Activated T-cell treated with anti-CD3 and anti-CD28 coated beads, Interleukin-2, amount 50 U/mL, for 72 hours (primary cell): ENCODE measurements at places on chromosomes 7 and 10.

- DNase-seq, result peak; percentile 92
Observed at GRCh38 chr7:23273141-23273599, 26.0 kb upstream of the MALSU1 start.

DNA sequence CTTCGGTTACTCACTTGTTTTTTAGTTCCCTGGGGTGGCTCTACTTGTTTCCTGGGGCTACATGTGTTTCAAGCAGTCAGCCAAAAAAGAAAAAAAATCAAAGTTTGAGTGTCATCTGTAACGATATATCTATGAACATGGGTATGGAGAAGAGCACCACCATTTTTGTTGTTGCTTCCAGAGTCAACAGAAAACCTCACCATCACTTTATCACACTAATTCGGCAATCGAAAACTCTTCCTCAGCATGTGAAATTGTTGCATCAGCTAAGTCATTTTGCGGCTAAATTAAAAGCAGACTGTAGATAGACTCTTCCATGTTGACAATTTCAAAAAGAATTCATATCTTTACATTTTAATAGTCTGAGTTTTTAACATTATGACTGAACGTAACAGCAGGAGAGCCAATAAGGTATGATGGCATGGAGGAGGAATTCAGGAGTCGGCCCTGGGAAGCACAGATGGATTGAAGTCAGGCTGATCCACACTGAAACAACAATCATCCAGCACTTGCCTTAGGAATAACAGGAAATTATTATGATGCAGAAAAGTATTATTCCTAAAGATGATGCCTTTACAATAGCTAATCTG, 455.7 kb upstream of the KLF6 start:
- DNase-seq, result no peak

- DNase-seq, result peak; percentile 42
Observed at GRCh38 chr7:24572393-24572996, 757 bp upstream of the PALS2 start.

GRCh38 chr10:77461636-77462296, 175.8 kb downstream of the KCNMA1 start:
- no peak for DNase-seq

DNA sequence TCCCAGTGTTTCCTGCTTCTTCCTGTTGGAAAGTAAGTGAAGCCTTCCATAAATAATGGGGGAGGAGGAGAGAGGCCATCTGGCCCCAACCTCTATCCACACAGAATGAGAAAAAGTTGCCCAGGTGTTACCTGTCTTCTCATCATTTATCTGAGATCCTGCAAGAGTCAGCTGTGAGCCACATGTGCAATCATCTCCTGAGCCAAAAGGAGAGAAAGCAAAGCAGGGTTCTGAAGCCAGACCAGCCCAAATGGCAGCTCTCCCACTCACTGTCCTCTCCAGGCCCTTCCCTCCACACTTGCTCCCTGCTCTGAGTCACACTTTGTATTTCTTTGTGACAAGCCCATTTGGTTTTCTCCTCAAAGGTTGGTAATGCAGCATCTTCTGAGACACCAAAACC, 65.9 kb downstream of the FAM204A start:
- no peak for DNase-seq

GRCh38 chr7:49635800-49636199, 137.6 kb upstream of the VWC2 start:
- no peak for DNase-seq

GRCh38 chr7:28145090-28145626, 35.4 kb downstream of the JAZF1 start:
- DNase-seq, result no peak

DNA sequence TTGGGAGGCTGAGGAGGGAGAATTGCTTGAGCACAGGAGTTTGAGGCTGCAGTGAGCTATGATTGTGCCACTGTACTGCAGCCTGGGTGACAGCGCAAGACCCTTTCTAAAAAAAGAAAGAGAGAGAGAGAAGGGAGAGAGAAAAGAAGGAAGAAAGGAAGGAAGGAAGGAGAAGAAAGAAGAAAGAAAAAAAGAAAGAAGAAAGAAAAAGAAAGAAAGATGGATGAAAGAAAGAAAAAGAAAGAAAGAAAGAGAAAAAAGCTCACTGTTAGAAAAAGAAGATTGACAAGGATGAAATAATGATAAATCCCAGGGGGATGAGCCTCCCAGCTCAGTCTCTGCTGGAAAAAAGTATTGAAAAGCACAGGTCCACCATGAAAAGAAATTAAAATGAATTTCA, 22.8 kb upstream of the CARD11 start:
- DNase-seq, result no peak

DNA sequence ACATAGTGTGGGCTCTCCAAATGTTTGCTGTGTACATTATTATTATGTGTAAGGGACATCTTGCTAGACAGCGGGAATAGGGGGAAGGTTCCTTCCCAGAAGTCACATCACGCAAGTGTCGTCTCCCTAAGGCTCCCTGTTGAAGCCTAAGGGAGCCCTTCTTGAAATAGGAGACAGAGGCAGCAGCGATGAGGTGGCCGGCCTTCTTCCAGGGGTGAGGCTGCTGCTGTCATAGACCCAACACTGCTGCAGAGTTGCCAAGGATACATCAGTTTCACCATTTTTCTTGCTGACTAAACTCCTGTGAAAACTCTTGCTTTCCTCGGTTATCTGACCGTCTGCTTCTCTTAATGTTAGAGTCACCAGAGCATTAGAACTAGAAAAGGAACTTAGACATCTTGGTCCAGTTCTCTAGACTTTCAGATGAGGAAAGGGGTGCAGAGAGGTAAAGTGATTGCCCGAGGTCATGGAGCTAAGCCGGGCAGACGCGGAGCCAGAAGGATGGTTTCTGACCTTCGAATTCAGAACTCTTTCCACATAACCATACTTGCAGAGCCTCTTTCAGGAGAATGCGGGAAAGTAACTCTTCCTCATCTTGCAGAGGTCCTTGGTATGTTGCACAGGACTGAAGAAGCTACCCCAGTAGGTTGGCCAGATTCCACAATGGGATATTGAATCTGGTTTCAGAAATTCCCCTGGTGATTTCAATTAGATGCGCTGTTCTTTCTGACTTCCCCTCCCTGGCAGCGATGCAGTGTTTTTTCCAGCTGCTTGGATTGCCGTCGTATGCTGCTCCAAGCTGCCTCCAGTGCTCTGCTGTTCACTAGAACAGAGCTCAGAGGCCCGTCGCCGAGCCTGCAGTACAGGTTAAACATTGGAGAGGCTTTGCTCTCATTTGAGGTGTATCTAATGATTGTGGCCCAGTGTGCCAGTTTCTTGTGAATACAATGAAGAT, 217.1 kb downstream of the CAMK1D start:
- no peak for DNase-seq

DNA sequence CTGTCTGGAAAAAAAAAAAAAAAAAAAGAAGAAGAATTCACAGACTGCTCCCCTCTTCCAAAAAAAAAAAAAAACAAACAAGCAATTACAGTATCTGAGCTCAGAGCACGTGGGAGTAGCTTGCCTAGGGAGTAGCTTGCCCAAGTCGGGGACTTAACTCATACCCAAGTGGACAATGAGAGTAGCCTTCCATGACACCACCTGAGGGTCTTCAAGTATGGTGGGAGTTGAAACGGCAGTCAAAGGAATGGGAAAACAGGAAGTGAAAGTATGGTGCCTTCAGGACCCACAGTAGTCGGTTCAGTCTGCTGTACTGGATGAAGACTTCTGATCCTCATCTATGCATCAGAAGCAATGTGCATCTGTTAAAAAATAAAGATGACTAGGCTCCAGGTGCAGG, 10.6 kb downstream of the VOPP1 start:
- DNase-seq, result no peak

DNA sequence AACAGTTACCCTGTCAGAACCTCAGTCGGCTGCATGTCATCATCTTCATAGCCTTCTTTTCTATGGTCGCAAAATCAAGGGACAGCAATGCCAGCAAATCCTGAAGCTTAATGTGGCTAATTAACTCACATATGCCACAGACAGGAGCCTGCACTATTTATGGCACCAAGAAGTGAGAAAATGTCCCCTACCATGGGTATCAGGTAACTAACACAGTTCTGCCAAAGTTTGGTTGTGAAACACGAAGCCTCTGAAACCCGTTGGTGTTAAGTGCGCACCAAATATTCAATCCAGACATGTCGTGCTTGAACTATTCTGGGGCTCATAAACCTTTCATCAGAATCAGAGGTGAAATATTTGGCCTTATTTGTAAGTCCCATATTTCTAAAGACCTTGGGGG, 63.3 kb downstream of the EVX1 start:
- DNase-seq, result no peak

- DNase-seq, result no peak
Observed at GRCh38 chr10:48197236-48197899, 77.1 kb downstream of the FRMPD2 start.
